CD4-positive, alpha-beta T cell treated with Interleukin-15 for 1 hour (primary cell): ENCODE measurements at places on chromosomes 5 and 9.

GRCh38 chr9:84439250-84439649, 98.7 kb upstream of the SLC28A3 start:
- no peak for DNase-seq

DNA sequence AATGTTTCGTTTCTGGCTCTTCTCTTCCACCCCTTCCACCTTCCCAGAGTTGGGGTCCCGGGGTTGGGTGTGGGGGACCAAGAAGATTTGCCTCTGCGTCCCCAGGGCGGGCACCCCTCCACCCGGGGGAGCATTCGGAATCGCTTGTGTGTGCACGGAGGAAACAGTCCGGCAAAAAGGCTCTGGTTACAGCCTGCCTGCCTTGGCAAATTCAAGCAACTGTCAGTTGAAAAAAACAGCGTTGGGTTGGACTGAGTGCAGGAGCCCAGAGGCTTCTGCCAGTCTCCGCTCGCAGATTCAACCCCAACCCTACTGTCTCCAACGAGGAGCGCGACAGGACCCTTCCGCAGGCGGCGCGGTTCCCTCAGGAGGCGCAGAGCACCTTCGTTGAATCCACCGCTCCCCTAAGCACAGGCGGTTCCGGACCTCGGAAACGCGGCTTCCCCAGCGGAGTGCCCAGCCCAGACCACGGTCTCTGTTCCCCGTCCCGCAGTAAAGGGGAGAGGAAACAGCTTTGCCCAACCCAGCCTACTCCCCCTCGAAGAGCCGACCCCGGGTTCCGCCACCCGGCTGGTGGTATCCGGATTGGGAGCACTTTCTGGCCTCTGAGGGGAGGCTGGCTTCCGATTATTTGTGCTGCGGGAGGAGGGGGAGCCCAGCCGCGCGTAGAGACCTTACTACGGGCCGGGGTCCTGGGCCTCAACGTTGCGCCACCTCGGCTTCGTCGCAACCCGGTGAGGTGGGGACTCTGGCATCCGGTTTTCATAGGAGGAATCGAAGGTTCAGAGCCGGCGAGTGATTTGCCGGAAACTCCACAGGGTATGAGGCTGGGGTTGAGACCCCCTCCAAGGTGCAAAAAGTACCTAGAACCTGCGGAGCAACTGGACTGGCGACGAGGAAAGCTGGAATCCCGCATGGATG, 9.6 kb downstream of the LHX6 start:
- no peak for DNase-seq

- DNase-seq: peak; percentile 56
Observed at GRCh38 chr5:116032094-116032517, at the start of gene ARL14EPL. Gene ARL14EPL, plus strand, starts transcription at chr5:116032472. Its CDS starts 18,994 bp downstream, at chr5:116051466.

GRCh38 chr5:160251406-160252155, 22.3 kb downstream of the FABP6 start:
- DNase-seq: no peak

DNA sequence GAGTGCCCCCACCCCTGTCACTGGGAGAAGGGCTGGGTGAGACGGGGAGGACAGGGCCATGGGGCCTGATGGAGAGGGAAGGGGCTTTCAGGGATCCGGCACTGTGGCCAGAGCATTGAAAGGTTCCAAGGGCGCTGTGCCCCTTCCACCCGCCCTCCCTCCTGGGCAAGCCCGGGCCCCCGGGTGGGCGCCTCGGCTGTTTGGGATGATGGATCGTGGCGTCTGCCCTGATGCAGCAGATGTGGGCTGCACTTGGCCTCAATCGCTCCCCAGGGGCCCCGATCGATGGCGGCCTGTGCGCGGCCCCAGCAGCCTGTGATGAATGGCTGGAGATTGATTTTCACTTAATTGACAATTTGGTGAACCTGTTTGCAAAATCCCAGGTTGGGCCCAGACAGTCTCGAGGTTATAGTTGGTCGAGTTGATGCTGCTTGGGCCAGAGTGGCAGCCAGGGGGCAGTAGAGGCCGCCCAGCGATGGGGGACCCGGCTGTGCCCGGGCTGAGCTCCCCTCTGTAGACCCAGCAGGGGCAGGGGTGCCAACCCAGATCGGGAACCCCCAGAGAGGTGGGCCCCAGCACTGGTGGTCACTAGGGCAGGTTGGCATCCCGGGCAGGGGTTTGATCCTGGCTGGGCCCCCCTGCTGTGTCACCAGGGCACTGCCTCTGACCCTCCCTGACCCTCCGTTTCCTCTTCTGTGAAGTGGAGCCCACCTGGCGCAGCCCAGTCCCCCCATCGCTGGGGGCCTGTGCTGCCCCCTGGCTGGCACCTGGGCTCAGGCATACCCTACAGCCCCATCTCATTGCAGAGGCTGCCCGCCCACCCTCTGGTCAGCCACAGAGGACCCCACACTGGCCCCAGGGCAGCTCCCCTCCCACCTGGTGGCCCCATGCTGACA, 34.7 kb downstream of the LHX3 start:
- DNase-seq: peak; percentile 37

DNA sequence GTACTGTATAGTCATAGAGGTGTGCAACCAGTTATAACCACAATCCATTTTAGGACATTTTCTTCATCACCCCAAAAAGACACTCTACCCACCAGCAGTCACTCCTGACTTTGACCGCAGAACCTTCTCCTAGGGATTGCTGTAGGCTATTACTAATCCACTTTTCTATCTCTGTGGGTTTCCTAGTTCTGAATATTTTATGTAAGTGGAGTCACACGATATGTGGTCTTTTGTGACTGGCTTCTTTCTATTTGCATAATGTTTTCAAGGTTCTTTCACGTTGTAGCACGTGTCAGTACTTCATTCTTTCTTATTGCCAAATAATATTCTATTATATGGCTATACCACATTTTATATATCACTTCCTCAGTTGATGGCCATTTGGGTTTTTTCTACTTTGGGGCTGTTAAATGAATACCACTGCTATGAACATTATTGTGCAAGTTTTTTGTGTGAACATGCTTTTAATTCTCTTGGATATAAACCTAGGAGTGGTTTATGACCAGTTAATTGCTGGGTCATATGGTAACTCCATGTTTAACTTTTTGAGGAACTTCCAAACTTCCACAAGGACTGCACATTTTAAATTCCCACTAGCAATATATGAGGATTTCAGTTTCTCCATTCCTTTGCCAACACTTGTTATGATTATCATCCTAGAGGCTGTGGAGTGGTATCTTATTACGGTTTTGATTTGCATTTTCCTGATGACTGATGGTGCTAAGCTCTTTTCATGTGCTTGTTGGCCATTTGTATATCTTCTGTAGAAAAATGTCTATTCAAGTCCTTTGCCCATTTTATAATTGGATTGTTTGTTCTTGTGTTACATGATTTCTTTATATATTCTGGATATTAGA, 37.8 kb downstream of the MRRF start:
- DNase-seq: no peak

- no peak for DNase-seq
Observed at GRCh38 chr5:31036411-31036810, 157.1 kb upstream of the CDH6 start.

GRCh38 chr9:131721076-131721475, 18.8 kb downstream of the RAPGEF1 start:
- no peak for DNase-seq

GRCh38 chr9:136541709-136542108, 4.1 kb downstream of the NOTCH1 start:
- DNase-seq: no peak

DNA sequence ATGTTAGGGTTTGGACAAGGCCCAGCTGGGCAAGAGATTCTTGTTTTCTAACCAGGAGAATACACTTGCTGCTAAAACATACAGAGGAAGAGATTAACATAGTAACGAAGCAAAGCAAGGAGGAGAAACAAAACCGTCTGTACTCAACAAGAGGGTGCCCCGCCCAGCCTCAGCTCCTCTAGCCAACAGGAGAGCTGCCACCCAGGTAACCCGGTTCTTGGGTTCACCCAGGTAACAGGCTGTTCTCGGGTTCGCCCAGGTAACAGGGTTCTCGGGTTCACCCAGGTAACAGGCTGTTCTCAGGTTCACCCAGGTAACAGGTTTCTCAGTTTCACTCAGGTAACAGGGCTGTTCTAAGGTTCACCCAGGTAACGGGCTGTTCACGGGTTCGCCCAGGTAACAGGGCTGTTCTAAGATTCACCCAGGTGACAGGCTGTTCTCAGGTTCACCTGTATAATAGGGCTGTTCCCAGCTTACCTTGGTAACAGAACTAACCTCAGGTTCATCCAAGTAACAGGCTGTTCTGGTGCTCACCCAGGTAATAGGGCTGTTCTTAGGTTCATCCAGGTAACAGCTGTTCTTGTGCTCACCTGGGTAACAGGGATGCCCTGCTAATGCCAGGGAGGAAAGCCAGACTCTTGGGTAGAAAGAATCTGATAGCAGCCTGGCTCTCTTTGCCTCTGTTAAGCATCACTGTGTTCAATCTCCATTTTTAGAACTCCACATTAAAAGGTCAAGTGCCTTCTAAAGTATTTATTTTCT, 271.6 kb downstream of the SYK start:
- DNase-seq: no peak

DNA sequence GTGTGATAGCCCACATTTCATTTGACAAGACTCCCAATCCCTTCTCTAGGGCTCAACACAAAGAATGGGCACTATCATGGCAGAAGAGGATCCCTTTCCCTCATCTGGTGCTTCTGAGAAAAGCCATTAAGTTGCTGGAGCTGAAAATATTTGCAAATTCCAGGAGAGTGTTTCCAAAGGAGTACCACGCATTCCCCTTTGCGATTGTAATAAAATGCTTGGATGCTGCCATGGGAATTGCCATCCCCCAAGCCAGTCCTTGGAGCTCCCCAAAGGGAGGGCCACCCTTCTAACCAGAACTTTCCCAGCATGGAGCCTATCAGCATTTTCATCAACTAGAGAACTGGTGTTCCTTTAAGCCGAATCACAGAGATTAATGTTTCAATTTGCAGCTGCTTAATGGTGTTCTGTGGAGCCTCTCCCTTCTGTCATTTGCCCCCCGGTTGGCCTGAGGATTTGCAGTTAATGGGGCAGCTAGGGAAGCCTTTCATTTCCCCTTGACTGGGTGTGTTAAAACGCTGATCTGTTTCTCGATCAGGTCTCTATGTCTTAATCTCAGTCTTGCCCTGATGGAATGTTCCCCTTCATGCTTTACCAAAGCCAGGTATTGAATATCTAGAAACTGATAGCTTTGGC, 133.0 kb downstream of the ENC1 start:
- no peak for DNase-seq

GRCh38 chr5:87054821-87055220, 212.9 kb upstream of the RASA1 start:
- DNase-seq: no peak

DNA sequence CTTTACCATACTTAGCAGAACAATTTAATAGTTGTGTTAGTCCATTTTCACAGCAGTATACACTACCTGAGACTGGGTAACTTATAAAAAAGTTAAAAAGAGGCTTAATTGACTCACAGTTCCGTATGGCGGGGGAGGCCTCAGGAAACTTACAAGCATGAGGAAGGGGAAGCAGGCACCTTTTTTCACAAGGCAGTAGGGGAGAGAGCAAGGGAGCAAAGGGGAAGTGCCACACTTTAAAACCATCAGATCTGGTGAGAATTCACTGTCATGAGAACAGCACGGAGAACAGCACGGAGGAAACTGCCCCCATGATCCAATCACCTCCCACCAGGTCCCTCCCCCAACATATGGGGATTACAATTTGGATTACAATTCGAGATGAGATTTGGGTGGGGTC, 269.9 kb downstream of the MTRR start:
- DNase-seq: no peak

GRCh38 chr5:91283326-91283725, 99.8 kb downstream of the ARRDC3 start:
- no peak for DNase-seq

- DNase-seq: no peak
Observed at GRCh38 chr5:171166766-171167165, 142.3 kb upstream of the TLX3 start.

- peak; percentile 18 for DNase-seq
Observed at GRCh38 chr5:96743065-96743768, 64.5 kb downstream of the ERAP1 start.

- DNase-seq: no peak
Observed at GRCh38 chr5:72245546-72245945, 74.5 kb downstream of the MRPS27 start.

DNA sequence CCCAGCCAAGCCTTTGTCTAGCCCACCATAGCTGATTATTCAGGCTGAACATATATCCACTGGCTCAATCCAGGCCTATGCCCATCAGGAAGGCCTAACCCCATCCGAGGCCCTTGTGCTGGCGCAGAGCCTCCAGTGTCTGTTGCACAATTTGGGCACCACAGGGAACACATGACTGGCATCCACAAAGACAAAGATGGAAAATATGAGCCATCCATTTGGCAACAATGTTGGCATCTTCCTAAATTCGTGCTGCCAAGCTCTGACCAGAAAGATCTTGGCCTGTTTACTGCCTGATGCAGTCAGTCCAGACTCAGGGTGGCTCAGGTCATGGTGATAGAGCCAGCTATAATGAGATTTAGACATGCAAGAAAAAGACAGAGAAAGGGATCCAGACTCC, 233.8 kb downstream of the PIK3R1 start:
- DNase-seq: no peak

DNA sequence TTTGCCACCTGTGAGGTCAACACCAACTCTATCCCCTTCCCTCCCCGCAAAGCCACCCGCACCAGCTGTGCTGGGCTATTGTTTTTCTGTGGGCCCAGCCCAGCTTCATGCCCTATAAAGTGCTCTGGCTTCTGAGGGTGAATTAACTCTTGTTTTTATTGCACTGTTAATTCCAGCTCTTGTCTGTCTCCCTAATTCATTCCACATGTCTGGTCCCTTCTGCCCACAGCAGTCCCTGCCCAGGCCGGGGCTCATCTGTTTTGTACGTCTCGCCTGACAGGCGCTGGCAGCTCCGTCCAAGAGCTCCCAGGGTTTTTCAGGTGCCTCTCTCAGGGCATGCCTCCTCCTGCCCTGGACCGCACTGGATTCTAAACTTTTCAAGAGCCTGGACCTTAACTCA, 118.9 kb downstream of the PDZD2 start:
- no peak for DNase-seq

- DNase-seq: no peak
Observed at GRCh38 chr5:132557478-132558172, 848 bp downstream of the RAD50 start.

- no peak for DNase-seq
Observed at GRCh38 chr5:34057569-34057968, 14.6 kb upstream of the C1QTNF3 start.

DNA sequence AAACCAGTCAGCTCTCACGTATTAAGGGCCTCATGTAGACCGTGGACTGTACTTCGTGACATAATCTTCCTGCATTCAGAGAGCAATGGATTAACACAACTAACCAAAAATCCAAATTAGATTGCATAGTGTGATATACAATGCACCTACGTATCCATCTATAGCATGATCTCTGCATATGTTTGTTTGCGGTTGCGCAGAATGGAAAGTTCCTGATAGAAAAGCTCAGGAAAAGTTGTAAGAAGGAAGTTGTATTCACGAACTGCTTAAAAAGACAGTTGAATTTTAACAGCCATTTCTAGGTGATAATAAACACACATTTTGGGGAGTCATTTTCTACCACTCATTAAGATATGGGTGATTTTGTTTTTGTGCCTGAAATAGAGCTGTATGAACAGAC, 869.0 kb downstream of the TLE4 start:
- DNase-seq: no peak
